LNCaP clone FGC (cell line): ENCODE measurements at places on chromosomes 16 and 17.

- DNase-seq, result peak; percentile 99
These were observed at the start of gene NUPR1 for GRCh38 chr16:28538733-28539596. TSS of gene NUPR1 (minus strand) at chr16:28538974. CDS start at chr16:28538907, 67 bp downstream.

GRCh38 chr16:22240023-22240710 is 34.1 kb downstream of the EEF2K start:
- DNase-seq, result peak; percentile 95

- no peak for DNase-seq
These were observed 53.2 kb upstream of the ADCY9 start for GRCh38 chr16:4169415-4169814.

GRCh38 chr16:79703066-79703465 is 102.5 kb upstream of the MAF start:
- no peak for DNase-seq

GRCh38 chr16:69444873-69445517 is 20.6 kb downstream of the CYB5B start:
- no peak for DNase-seq

- DNase-seq, result no peak
These were observed 98.3 kb downstream of the MSI2 start for GRCh38 chr17:57354673-57355072.

DNA sequence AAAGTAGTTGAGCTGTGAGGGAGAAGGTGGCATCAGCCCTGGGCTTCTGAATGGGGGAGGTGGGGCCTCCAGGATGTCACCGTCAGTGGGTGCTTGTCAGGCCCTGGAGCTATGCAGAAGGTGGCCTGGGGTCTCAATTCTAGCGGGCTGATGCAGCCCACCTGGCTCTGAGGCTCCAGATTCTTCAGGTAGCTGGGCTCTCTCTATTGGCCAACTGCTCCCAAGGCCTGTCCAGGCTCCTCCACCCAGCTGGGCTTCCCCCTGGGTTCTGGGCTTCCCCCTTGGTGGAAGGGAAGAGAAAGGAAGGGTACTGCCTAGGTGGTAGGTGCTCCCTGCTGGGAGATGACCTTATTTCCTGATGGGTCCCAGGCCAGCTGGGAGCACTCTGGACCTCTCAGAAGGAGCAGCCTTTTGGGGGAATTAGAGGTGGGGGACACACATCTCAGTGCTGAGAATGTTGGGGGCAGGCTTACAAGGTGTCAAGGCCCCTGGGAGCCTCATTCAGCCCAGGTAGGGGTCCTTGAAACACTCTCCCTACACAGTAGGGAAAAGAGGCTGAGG is 1728.3 kb downstream of the TP53TG3F start:
- no peak for DNase-seq

DNA sequence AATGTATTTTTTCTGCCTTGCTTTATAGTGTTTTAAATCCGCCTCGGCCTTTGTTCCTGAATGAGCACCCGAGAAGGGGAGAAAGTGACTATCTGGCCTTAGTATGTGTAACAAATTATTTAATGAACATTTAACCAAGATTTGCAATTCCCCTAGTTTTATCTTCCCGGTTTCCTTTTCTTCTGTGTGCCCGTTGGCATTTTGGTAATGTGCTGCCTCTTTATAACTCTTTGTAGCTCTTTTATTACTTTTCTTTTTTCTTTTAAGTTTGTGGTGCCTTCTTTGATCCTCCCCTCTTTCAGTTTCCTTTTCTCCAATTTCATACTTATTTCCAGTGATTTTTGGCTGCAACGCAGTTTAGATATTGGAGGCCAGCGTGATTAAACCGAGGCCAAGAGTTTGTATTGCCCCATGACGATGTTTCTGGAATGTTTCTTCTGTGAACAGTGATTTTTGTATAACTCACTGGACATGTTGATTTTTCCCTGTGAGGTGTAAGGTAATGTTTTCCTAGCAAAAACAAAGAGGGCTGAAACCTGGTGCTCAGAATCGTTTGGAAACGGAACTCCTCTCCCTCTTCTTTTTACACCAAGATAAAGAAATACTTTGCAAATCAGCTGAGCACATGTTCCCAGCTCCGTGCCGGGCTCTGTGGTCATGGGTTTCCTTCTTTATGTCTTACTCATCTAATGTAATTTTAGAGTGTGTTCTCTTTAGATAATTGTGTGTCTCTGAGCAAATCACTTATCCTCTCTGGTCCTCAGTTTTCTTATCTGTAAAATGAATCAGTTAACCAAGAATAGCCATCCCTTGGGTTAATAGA is 344.3 kb downstream of the WWOX start:
- no peak for DNase-seq

DNA sequence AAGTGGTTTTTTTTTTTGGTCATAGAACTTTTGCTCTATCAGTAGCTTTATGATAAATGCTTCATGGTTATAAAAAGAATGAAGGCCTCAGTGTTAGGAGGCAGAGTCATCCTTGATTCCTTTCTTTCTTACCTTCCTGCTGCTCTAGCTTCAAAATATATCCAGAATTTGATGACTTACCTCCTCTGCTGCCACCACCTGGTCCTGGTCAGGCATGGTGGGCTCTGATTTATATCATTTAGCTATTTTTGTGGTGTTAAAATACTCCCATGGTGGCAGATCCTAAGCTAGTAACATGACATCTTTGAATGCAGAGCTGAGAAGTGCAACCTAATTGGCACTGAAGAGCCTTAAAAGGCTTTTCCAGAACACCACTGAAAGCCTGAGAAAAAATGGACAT is 508.8 kb upstream of the CDH8 start:
- DNase-seq, result no peak

- DNase-seq, result no peak
These were observed 1.6 kb downstream of the MPO start for GRCh38 chr17:58279016-58279711.

- DNase-seq, result no peak
These were observed 345.2 kb upstream of the TBX2 start for GRCh38 chr17:61054436-61054835.

DNA sequence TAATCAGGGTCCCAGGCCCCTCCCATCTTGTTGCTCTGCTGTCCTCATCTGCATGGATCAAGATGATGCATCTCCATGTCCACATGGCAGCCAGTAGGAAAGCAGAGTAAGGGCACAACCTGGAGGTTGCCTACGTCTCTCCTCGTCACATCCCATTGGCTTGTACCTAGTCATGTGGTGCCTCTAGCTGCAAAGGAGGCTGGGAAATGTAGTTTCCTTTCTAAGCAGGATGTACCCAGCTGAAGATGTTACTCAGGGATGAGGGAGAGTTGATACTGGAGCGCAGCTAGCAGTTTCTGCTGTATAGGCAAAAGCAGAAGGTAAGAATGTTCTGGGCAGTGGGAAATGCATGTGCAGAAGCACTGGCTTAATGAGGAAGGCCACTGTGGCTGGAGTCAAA is 20.8 kb downstream of the ABCC1 start:
- DNase-seq, result no peak

DNA sequence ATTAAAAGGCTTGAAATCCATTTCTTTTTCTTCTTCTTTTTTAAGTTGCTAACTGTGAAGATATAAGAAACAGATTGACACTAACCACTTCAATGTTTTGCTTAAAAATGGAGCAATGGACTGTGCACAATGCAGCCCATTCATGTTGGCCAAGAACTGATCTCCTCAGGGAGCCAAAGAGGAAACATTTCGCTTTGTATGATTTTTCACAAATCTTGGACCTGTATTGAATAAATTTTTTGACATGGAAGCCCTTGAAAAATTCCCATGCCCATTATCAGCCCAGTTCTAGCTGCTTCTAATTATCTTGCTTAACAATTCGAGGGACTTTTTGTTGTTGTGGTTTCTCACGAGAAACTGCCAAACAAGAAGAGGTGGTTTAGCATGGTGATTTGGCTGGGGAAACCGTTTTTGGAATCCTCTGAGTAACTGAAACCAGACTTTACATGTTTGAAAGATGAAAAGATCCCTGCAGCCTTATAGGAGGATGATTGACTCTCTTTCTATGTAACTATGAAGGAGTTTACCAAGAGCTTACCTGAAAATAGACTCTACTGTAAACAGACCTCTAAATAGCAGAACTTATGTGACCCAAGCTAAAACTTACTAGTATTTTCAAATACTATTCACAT is 1389.4 kb upstream of the GOT2 start:
- DNase-seq, result no peak

DNA sequence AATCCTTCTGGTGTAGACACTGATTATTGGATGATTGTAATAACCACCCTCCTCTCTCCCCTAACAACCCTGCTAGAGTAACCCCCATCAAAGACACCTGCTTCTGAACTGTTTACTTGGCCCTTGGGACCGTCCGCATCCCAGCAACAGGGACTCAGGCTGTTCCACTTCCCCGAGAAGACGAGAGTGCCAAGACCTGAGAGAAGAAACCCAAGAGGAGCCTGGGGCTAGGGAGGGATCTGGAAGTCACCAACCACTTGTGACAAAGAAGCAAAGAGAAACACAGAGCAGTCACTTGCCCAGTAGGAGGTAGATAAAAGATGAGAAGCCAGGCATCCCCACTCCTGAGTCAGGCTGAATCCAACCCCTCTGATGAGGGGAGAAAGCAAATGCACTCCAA is 84.3 kb downstream of the CDH11 start:
- no peak for DNase-seq

DNA sequence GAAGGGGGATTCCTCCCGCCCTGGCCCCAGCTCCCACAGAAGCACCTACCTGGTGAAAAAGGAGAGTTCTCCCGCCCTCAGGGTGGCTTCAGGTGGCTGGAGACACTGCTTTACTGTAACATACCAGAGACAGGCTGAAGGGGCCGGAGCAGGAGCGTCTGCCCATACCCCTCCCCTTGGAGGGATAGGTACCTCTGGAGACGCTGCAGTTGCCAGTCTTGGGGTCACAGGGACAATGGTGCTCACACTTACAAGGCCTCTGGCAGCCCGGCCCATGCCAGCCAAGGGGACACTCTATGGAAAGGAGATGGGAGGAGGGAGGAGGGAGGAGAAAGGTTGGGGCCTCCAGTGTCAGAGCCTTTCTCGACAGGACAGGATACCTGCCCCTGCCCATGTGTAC is 6.6 kb downstream of the NAGPA start:
- DNase-seq, result no peak

DNA sequence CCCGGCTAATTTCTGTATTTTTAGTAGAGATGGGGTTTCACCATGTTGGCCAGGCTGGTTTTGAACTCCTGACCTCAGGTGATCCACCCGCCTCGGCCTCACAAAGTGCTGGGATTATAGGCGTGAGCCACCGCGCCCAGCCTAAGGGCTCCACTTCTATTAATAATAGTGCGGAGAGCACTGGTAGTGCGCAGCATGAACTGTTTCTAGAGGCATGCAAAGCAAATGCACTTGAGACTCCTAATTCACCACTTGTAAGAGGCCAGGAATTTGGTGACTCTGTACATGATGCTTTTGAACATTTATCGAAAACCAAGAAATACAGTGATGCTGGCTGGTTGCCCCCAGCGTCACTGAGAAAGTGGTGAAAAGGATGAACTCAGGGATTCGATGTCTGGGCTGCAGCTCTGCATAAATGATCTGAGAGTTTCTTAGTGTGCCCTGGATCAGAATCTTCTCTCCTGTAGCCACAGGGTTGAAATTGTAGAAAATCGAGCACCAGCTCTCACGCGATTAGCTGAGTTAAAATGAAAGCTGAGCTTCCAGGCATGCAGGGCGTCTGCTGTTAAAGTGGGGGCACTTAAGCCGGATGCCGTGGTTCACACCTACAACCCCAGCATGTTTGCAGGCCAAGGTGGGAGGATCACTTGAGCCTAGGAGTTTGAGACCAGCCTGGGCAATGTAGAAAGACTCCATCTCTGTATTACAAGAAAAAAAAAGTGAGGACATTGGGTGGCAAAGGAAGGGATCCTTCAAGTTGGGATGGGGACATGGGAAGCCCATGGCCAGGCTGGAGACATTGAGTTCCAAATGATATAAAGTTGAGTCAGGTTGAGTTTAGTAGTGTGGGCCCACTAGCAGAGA is 4.8 kb downstream of the RNF213 start:
- DNase-seq, result no peak

GRCh38 chr17:79005063-79005861 is 4.3 kb downstream of the CANT1 start:
- DNase-seq, result peak; percentile 99

DNA sequence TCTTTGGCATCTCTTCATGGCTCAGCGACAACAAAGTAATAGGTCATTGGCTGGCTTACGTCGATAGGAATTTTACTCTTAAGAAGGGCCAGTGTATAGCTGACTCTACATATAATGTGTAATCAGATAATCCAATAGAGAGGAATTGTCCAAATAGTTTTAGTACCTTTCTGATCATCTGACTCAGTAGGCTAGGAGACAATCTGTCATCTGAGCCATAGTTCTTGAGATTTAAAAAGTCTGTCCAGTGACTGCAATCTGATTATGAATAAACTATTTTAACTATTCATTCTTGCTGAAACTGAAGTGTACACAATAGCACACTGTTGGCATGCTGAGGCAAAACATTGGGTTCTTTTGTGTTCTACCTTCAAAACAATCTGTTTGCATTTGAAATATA is 21.4 kb upstream of the NOL11 start:
- DNase-seq, result no peak

DNA sequence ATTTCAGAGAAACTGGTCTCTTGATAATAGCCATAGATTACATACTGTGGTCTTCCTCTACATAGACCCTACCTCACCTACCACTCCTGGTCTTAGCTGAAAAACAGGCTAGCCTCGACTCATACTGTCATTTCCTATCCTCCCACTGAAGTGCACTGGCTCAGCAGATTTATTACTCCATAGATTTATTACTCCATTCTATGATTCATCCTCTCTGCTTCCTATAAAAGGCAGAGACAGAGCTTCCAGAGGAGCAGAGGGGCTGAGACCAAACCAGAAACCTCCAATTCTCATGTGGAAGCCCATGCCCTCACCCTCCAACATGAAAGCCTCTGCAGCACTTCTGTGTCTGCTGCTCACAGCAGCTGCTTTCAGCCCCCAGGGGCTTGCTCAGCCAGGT is at the start of gene CCL7:
Gene CCL7 (plus strand): TSS at position 253 of the 400 bp plus-strand sequence. CDS start 70 bp downstream, at position 323.
- no peak for DNase-seq

DNA sequence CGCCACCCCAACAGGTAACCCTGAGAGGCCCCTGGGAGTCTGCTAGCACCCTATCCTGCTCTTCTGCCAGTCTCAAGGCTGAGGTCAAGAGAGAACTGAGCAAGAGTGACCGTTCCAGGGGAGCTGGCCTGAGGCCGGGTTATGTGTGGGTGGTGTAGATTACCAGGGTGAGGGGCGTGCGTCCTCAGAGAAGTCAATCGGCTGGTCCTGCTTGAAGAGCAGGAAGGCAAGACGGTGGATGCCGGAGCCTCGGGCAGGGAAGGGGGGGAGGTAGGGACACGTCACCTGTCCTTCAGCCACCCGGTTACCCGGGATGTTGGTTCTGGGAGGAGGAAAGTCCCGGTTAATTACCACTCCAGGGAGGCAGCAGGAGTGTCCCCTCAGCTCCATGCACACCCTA is 2.6 kb upstream of the TRIM65 start:
- no peak for DNase-seq
